Stimulated activated CD4-positive, alpha-beta T cell treated with anti-CD3 and anti-CD28 coated beads, Interleukin-12 subunit alpha, Interleukin-12 subunit beta, amount 100 ng/mL, for 4 hours (primary cell): ENCODE measurements at places on chromosomes 6 and 20.

GRCh38 chr20:43681468-43681942 is 14.6 kb downstream of the MYBL2 start:
- no peak for DNase-seq

DNA sequence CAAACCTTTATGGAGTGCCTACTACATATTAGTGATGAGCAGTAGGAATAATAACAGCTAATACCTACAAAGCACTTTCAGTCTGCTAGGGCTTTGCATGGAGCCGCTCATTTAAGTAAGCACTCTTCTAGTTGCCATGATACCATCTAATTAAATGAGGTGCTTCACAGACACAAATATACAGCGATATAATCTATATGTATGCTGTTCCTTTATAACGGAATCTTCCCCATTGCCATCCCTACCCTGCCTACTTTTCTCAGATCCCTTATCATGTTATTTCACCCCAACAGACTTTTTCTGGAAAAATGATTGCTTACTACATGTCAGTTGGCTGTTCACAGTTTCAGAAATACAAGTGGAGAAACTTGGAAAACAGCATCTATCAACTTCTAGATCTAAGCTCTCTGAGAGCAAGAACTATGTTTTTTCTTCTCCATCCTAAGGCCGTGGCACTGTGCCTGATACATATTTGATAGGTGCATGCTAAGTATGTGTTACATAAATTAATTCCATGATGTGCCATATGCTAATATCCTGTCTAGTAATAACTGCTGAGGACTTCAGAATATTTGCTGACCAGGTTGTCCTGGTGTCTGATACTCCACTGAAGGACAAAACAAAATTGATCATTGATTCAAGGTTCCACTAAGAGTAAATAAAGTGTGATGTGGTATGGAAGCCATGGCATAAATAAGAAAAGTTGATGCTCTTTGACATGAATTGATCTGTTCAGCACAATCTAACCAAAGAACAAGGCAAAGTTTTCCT is 124.6 kb downstream of the GMPR start:
- DNase-seq: no peak

DNA sequence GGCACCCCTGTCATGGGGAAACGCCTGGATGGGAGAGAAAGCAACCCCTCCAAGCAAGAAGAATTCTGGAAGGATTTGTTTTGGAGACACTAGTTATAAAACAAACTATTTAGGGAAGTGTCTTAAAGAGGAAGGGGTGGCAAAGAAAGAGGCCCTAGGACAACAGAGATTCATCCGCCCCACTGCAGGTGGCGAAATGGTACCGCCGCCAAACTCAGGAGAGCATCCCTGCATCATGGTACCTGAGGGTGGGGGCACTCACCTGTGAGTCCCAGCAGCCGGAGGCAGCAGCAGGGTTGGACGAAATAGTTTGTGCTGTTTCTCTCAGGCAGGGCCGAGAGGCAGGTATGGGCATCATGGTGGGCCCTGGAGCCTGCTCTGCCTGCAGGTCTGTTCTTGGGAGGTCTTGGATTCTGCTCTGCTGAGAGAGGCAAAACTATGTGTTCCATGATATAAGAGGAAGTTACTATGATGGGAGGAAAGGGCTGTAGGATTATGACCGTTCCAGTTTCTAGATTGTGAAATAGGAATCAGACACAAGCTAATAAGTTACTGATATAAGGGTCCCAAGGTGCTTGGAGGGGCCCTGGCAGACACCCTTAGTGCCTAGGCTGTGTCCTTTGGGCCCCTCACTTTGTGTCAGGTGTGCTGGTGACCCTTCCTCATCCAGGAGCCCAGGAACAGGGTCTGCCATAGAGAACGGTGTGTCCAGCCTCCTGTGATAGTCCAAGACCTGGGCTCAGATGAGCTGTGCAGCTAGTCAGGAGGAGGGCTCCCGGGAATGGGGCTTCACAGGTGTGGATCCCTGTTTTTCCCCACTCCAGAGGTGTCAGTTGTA is 20.4 kb downstream of the SIRPD start:
- no peak for DNase-seq

- no peak for DNase-seq
Observed at GRCh38 chr6:90127595-90127994, 169.0 kb downstream of the BACH2 start.

DNA sequence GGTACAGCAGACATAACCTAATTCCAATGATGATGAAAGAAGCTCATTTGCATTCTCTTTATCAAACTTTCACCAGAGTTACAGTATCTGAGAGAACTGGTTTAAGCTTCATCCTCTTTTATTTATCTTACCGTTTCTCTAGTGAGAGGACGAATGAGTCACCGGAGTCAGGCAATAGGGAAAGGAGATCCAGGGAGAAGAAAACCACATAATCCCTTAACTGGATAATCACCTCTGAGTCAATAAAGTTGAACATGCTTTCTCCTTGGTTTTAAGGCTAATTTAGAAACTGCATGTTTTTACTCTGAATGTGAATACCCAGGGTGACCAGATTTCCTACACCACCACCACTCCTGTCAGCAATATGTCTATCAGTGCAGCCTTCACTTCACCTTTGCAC is 313.7 kb upstream of the TBX18 start:
- no peak for DNase-seq

DNA sequence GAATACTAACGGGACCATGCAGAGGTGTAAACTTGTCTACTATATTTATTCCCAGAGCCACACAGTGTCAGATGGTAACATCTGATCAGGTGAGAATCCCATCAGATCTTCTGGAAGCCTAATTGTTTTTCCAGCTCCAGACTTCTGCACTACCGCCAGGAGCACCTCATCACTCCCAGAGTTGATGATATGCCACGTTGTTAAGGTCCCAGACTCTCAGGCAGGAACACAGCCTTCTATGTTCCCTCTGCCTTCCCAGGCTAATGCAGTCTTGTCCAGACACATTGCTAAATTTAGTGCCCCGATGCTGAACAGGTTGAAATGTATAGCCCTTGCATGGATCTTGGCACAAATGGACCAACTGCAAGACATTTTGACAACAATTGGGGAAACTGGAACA is 86.2 kb downstream of the PROKR2 start:
- no peak for DNase-seq

DNA sequence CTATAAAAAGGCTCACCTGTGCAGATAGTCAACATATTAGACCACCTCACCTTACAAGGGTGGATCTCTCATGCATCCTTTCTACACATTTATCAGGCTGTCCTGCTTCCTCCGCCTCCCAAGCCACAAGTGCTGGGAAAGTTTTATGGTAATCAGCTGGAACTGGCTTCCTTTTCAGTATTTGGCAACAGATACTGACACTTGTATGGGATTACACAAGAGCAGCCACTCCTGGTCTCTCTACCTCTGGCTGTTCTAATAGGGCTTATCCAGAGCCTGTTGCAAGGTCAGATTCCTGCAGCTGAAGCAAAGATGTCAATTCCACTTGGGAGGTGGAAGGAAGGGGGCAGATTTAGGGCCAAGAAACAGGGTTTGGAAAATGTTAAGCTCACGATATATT is 503 bp upstream of the GPLD1 start:
- DNase-seq: no peak
